H1 (cell line): ENCODE measurements at places on chromosomes 16 and 17.

- DNase-seq: no peak
These were observed 309.6 kb downstream of the KCNJ2 start for GRCh38 chr17:70478902-70479301.

DNA sequence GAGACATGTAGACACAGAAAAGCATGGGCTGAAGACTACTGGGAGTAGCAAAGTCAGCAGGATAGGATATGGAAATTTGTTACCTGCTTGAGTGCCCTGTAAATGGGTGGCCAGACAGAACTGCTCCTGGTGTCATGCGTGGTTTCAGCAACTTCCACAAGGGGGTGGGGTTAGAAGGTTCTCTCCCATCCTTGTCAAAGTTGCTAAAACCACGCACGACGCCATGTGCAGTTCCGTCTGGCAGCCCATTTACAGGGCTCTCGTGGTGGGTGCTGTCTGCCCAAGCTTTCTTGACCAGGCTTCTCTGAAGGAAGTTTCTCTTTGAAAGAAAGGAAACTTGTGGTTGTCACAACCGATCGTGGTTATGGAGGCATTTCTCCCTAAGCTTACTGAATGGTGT lies 6.9 kb upstream of the DBNDD1 start:
- no peak for DNase-seq

GRCh38 chr17:52410781-52411180 lies 252.3 kb upstream of the CA10 start:
- no peak for DNase-seq

DNA sequence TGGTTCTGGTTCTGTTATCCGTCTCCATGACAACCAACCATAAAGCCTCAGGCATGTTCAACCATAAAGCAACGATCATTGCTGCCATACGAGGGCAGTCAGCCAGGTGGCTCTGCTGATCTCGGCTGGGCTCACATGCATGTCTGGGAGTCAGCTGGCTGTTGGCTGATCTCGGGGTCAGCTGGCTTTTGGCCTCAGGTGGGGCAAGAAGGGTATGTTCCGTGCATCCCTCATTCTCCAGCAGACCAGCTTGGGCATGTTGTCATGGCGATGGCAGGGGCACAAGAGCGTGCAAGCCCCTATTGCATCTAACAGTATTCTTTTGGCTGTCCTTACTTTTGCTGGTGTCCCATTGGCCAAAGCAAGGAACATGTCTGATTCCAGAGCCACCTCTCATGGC lies 86.2 kb downstream of the ABCC6 start:
- DNase-seq: no peak
